ENCODE measurements at places on chromosomes 12 and 14. TPM values are rescaled to one million over a fixed set of nuclear protein-coding genes. Genes with fewer than 3 reads are reported as not detected.
A peak's percentile ranks its signal among the peaks of the same experiment; 100 is the strongest.

Gene AQP5
- 0.72 TPM for total RNA-seq

Gene KLRC4
- 1.4 TPM for total RNA-seq

Gene RASAL1
- total RNA-seq: 0.28 TPM

Gene OTUB2
- total RNA-seq: 3.4 TPM

Gene FLRT2
- 4.5 TPM for total RNA-seq

Gene CMA1
- total RNA-seq: not detected

Gene CAPS2
- total RNA-seq: 11.8 TPM

Gene SLC38A4
- total RNA-seq: 2.5 TPM

Gene RNFT2
- total RNA-seq: 12.3 TPM

Gene IQSEC3
- not detected for total RNA-seq

Gene FSCB
- total RNA-seq: not detected

DNA sequence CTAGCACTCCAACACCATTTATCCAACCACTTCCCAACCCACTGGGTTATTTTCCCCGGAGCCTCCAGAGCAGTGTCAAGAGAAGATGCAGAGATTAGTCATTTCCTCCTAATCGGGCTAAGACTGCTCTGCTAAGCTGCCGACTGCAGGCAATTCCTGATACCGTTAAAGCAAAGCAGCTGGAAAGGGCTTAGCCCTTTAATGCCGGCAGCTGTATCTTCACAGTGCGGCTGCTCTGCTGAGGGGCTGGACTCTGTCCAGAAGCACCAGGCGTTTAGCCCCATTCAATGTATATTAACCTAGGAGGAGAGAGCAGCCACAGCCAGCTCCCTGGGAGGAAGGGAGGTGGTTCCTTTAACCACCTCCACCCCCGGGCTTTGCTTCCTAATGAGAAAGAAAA, 11.1 kb downstream of the AQP6 start:
- DNase-seq: no peak

- no peak for DNase-seq
Measured at GRCh38 chr12:76866726-76867125, 12.1 kb downstream of the CSRP2 start.

DNA sequence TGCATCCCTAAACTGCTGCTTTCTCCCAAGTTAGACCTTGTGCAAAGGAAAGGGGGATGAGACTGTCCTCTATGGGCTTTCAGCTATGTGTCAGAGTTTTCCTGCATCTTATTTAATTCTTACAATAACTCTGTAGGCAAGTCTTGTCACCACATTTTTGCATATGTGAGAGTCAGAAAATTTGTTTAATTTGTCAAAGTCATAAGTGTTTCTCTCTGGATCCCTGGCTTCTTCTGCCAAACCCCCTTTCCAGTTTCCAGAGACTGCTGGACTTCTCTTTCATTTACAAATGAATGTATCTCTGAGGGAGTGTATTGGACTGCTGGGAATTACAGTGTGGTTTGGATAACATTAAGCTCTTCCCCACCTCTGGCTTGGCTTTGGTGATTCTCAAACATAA, 877.6 kb upstream of the SEL1L start:
- DNase-seq: no peak

DNA sequence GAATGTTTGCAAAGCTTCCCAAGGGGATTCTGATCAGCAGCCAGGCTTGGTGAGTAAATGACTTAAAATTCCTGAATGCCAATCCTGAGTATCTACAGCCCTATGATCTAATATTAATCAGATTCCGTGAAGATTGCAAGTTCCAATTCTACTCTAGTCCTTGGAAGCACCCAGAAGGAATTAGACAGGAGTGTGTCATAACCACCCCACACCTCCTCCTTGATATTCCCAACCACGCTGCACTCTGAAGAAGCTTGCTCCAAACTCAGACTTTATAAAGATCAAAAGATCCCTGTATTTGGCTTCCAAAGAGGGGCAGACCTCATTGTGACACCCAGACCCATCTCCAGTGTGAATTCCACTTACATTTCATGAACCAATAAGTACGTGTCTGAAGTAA, 306.0 kb downstream of the BCL11B start:
- no peak for DNase-seq

DNA sequence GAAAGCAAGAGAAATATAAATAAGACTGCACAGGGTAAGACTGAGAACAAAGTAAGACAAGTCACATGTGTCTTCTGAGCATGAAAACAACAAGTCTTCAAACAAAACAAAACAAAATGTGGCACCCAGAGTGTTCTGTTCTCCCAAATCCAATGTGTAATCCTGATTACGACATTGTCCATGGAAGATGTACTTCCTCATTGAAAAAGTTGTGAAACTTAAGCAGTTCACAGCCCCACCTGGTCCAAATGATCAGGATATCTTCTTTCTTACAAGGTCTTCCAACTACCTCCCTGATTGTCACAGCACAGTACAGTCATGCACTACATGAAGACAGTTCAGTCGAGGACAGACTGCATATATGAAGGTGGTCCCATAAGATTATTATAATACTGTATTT, 23.3 kb upstream of the NEK9 start:
- DNase-seq: no peak

- no peak for DNase-seq
Measured at GRCh38 chr12:131371401-131372170, 339.3 kb upstream of the SFSWAP start.

GRCh38 chr14:47022721-47023120, 371.1 kb upstream of the RPL10L start:
- DNase-seq: no peak

- DNase-seq: no peak
Measured at GRCh38 chr14:56224691-56225681, 106.8 kb downstream of the PELI2 start.

GRCh38 chr14:55074662-55075061, 23.2 kb downstream of the MAPK1IP1L start:
- no peak for DNase-seq

- peak; percentile 67 for DNase-seq
Measured at GRCh38 chr12:54032627-54033100, at the start of gene HOXC5. HOXC5 (plus strand) TSS chr12:54033050; CDS start chr12:54033123, 73 bp downstream.

DNA sequence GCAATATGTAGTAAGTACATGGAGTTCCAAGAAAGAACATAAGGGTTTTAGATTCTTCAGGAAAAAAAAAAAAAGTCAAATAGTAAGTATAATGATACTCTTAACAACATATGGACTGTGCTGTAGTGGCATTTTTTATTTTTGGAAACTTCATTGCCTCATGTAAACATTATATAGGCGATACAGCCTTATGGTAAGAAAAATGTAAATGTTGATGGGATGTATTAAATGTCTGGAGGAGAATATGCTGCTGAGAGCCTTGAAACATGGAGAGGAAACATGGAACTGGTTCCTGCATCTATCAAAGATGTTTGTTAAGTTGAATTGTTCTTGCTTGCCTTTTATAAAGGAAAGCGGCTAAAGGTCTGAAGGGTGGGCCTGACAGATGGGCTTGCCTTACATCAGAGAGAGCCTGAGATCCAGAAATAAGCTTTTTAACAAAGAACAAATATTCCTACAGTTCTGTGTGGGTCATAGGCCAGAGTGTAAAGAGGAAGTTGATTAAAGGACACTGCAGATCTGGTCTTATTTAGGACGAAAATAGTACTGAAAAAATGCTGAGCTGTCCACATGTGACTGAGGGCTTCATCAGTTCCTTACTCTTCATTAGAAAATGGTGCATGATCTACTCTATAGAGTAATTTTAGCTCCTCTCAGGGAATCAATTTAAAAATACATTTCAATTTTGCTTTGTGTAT, 448.1 kb upstream of the DCN start:
- no peak for DNase-seq

DNA sequence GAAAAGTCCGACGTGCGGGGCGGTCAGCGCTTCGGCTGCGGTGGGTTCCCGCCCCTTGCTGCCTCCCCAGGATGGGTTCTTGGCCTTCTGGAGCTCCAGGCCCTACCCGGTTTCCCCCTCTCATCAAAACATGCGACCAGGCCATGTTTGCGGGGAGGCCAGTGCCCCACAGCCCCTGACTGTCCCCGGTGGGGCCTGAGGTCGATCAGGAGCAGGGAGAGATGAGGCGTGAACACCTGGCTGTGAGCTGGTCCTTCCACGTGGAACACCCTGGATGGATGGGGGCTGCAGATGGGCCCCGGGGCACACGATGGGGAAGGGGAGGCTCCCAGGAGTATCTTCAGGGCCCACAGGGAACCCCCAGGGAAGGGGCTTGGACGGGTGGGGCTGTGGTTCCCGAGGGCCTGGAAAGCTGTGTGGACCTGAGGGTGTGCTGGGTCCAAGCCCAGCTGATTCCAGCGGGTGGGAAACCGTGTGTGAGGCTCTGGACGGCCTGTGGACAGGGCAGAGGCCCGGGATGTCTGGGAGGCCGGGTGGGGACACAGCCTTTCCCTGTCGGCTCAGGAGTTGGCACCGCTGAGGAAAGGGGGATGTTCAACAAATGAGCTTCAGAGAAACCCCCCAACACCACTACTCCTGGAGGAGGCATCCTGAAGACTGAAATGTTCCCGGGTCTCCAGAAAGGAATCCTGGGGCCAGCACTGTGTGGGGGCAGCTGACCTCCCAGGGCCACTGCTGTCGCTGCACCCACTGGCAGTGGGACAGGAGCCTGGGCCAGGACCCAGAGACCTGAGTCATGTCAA, 187.0 kb upstream of the C14orf180 start:
- DNase-seq: no peak

DNA sequence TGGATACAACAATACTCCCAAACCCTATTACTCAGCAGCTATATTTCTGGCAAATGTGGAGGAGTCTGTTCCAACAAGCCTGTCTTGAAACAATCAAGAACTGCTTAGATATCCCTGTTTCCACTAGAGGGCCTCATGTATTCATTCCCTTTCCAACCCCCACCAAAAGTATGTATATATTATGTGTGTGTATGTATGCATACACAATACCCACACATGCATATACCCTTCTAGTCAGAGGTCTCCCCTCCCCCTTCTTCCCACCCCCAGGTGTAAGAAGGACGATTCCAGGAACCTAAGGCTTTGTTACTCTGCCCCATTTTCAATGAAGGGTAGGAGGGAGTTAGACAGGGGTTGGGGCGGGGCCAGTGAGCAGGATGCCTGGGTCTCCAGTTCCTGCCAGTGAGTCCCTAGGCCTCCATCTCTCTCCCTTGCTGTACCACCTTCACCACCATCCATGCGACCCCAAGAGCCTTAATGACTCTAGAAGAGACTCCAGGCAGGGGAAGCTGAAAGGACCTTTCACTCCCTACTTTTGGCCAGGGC, at the start of gene DGKA:
Gene DGKA (plus strand): TSS at position 392 of the 546 bp plus-strand sequence. CDS start 5,342 bp downstream, outside the sequence.
- peak; percentile 67 for DNase-seq

DNA sequence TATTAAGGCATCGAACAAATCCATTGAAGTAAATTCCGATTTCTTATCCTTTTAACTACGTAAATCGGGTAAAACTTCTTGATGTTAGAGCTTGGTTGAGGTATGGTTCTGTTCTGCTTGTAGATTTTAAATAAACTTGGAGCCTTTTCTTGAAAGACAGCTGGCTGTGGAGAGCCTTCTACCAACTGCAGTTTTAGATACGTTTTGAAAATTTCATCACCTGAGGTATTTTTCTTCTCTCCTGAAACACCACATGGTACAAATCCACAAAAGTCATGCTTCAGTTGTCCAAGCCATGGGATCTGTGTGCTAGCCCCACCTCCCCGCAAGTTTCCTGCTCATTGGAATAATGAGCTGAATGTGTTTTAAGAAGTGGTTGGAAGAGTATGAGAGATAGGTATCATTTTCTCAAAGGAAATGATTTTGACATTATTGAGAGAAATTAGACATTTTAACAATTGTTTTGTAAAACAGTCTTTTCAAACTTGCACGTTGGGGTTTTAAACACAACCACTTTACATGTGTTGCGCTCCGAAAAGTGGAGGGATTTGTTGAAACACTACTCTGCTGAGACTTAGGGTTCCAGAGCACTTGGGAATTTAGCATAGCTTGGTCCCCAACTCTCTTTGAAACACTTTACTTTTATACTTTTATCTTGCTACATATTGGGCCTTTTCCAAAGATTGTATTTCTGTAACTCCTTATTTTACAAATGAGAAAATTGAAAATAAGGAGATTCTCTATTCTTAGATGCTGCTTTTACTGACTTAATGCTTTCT, 1.4 kb downstream of the PPM1A start:
- peak; percentile 8 for DNase-seq

- DNase-seq: no peak
Measured at GRCh38 chr14:36055681-36056225, 120.8 kb downstream of the PTCSC3 start.

DNA sequence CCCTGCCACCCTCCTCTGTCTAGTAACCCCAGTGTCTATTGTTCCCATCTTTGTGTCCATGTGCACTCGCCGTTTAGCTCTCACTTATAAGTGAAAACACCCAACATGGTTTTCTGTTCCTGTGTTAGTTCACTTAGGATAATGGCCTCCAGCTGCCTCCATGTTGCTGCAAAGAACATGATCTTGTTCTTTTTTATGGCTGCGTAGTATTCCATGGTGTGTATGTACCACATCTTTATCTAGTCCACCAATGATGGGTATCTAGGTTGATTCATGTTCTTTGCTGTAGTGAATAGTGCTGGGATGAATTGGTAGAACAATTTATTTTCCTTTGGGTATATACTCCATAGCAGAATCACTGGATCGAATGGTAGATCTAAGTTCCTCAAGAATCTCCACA, 51.0 kb upstream of the RFLNA start:
- no peak for DNase-seq

- DNase-seq: no peak
Measured at GRCh38 chr12:132114667-132115066, 29.5 kb downstream of the DDX51 start.

DNA sequence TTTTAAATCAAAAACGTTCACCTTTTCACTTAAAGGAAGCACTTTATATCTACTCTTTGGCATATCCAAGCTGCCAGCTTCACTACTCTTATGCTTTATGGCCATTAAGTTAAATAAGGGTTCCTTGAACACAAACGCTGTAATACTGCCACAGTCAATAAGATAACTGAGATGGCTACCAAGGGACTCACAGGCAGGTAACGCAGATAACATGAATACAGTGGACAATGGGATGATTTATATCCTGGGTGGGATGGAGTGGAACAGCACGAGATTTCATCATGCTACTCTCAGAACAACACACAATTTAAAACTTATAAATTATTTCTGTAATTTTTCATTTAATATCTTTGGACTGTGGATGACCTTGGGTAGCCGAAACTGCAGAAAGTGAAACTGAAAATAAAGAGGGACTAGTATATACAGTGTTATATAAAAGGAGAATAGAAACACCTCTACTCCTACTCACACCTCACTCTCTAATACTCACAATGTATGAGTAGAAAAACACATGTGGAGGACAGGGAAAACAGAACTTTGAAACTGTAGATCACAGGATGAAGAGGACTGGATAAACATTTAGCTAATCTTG, 367.3 kb downstream of the C12orf50 start:
- no peak for DNase-seq

GRCh38 chr12:89156862-89157262, 195.4 kb downstream of the DUSP6 start:
- no peak for DNase-seq

GRCh38 chr12:111361073-111361716, 7.7 kb downstream of the PHETA1 start:
- DNase-seq: no peak

DNA sequence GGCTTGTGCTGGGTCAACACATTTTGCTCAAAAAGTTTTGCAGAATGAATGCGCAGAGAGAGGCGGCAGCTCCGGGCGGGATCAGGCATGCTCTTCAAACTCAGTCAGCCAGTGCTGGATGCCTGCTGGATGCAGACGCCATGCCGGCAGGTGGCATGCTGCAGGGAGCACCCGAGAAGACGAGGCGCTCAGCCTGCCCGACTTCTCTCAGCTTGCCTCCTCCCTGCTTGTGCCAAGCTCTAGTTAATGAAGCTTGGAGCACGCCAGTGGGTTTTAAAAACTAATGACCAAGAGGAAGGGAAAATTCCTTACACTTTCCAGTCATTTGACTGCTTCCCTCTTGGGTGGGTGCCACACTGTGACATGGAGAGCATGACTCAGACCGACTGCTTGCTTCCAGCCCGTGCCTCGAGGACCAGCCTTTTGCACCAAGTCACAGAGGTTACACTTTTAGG, 39.8 kb downstream of the SLC24A4 start:
- DNase-seq: no peak
